GM12892 (cell line): ENCODE measurements at places on chromosomes 1 and 21.

GRCh38 chr1:33161061-33161681, 20.7 kb downstream of the TRIM62 start:
- no peak for DNase-seq

- DNase-seq = no peak
These were observed 70.0 kb upstream of the BCAR3 start for GRCh38 chr1:93751377-93752250.

DNA sequence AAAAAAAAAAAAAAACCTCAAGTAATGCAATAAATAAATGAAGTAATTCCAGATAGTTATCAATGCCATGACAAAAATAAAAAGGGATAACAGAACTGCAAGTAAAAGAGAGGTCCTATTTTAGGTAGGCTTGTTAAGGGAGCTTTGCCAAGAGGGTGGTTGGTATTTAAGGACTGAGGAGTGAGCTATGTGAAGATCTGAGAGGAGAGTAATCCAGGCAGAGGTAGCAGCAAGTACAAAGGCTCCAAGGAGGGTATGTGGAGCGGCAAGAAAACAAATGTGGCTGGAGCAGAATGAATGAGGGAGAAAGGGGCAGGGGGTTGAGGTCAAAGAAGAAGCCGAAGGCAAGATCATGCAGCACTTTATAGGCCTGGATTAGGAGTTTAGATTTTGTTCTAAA, 59.9 kb upstream of the CDC42BPA start:
- no peak for DNase-seq

DNA sequence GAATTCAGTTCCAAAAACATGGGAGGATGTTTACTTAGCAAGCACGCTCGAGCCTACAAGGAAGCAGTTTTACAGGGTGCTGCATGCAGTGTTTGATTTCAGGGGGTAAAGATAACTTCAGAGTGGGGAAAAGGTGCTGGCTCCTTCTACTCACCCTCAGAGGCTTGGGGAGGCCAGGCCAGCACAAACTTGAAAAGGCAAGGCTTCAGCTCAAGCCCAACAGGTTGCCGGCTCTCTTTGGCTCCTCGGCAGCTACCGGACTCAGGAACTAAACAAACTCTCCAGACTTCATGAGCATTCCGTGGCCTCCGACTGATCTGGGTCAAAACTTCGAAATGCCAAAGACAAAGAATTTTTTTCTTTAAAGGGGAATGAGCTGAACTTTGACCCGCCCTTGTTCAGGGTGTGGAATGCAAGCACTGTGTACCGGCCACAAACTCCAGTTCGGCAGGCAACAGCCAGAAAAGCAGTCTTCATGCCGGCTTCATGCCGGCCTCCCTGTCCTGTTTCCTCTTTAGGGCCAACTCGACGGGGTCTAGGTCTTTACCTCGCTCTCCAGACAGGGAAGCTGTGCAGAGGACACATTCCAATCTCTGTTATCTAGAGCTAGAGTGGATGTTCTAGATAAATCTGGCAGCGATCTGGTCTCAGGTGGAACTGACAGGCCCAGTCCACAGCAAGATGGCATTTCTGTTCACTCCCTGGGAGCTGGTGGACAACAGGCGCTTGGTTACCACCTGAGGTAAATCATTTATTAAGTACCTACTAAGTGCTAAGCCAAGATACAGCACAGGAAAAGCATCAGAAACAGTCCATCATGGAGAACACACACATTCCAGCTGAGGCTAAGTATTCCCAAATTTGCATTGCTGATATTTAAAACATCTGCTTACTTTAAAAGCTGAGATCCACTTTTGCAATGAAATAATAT, 75.0 kb downstream of the CD46 start:
- no peak for DNase-seq

GRCh38 chr1:207034208-207034607, 1.7 kb upstream of the C1orf116 start:
- DNase-seq = no peak
